ENCODE measurements at places on chromosomes 13 and 19.

DNA sequence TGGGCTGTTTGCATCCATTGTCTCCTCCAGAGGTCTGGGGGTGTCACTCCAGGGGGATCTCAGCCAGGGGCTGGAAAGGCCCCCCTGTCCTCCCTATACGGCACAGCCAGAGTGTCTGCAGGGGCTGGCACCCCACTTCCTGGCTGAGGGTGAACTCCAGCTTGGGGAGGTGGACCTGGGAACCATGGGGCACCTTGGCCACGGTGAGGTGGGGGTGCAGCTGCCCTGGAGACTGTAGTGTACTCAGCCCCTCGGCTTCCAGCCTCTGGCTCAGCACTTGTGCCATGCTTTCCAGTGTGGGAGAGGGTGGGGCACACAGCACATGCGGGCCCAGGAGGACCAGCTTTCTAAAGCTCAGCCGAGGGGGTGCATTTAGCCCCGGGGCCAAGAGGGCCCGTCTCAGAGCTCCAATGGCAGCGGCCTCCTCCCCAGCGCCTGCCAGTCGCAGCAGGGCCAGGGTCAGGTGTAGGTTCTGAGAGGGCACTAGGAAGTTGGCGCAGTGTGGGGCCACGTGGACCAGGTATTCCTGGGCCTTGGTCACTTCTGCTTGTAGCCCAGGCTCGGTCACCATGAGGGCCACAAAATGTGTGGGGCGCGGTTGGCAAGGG lies 1.4 kb downstream of the LENG9 start:
- no peak for DNase-seq

DNA sequence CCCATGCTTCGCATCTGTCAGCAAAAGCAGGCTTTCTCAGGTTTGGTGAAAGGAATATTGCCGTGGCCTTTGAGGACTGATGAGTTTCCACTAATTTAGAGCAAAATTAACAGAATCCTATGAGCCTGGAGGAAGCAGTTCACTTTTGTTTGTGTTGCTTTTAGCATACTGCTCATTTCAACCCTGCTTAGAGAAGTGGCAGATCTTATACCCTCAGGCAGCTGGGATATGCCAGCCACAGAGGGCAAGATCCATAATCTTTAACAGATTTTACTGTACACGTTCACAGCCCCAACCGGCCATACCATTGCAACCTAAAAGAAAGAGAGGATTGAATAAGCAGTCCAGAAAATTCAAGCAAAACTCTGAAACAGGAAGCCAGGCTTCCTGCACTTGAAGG lies 60.5 kb downstream of the COL4A2 start:
- no peak for DNase-seq

GRCh38 chr13:51637852-51638215 lies 53.6 kb downstream of the WDFY2 start:
- DNase-seq, result no peak

- peak; percentile 50 for DNase-seq
Measured at GRCh38 chr13:50366488-50367174, 351.4 kb downstream of the KCNRG start.

GRCh38 chr13:32515246-32515645 lies 23.3 kb downstream of the N4BP2L2 start:
- no peak for DNase-seq

DNA sequence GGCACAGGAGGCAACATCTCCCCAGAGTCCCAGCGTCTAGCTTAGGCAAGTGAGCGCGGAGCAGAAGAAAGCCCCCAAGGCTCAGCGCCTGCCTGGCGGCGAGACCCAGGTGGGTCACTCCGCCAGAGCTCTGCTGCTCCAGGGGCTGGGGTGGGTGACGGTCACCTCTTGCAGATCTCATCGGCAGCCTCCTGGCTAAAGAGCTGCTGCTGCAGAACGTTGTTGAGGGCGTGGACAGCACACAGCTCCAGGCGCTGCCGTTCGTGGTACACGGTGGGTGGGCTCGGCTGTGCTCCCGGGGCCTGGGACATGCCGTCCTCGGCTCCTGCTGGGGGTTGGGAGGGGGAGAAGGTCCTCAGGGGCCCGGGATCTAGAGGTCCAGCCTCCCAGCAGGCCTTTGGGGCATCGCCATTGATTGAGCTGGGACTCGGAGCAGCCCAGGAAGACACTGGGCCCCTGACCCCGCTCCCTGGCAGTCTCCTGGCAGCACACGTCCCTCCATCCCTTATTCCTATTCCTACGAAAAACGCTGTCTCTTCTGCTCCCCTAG lies 795 bp downstream of the JOSD2 start:
- no peak for DNase-seq

DNA sequence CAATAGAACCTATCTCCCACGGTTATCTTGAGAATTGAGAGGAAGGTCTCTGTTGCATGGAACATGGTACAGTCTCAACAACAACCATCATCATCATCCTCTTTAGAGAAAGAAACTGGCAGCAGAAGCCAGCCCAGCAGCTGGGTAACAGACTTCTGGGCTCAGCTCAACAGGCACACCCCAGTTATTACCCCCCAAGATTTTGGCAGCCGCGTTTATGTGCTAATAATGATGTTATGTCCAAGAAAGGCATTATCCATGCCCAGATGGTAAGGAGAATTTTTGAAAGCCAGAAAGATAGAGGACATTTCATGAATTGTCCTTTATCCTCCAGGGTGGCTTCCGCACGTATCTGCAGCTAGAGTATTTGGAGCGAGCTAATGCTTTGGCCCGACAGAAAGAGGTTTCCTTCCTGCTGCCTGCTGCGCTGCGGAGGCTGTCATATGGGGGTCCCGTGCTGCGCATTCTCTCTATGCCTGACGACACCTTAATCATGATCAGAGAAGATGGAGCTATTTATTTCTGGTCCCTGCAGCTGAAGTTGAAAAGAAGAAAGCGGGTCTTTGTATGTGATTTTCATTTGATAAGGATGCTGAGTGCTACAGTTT lies 89.9 kb downstream of the TEX26 start:
- no peak for DNase-seq

DNA sequence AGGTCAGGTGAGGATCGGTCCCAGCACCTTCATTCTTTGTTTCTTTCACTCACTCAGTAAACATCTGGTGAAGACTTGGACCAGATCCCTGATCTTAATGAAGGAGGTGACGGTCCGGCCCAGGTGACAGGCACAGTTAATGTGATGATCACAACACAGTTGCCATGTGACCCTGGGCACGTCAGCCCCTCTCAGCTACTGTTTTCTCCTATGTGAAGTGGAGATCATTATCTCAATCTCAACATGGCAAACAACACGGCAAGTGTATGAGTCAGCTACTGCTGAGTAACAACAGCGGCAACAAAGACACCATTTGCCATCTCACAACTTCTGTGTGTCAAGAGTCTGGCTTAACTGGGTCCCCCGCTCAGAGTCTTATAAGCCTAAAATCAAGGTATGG lies 74.6 kb downstream of the GNG7 start:
- DNase-seq, result no peak

GRCh38 chr13:67827992-67828391 lies 597.9 kb upstream of the PCDH9 start:
- DNase-seq, result no peak

DNA sequence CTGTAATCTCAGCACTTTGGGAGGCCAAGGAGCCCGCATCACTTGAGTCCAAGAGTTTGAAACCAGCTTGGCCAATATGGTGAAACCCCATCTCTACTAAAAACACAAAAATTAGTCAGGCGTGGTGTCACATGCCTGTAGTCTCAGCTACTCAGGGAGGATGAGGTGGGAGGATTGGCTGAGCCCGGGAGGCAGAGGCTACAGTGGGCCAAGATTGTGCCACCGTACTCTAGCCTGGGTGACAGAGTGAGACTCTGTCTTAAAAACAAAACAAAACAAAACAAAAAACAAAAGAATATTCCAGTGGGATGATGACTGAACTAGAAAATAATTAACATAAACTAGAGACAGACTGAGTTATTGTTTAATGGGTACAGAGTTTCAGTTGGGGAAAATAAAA lies 81.7 kb upstream of the ABCC4 start:
- no peak for DNase-seq

DNA sequence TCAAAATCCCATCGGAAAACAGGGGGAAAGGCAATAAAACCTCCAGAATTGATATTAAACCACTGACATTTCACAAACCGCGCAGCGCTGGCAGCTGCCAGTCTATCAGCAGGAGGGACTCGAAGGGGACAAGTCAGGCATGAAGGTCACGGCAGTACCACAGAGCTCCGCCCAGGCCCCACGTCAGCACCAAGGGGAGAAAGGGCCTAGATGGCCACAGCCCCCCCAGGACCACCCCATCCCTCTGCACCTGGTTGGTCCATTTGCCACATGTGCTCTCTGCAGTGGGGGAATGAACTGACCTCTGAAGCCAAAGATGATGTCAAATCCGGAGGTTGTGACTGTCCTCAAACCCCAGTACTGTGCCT lies 9.5 kb upstream of the VSTM2B start:
- no peak for DNase-seq

- DNase-seq, result peak; percentile 94
Measured at GRCh38 chr19:51366389-51367254, 434 bp upstream of the ETFB start.

- DNase-seq, result no peak
Measured at GRCh38 chr19:32173836-32174235, 171.6 kb upstream of the ZNF507 start.

DNA sequence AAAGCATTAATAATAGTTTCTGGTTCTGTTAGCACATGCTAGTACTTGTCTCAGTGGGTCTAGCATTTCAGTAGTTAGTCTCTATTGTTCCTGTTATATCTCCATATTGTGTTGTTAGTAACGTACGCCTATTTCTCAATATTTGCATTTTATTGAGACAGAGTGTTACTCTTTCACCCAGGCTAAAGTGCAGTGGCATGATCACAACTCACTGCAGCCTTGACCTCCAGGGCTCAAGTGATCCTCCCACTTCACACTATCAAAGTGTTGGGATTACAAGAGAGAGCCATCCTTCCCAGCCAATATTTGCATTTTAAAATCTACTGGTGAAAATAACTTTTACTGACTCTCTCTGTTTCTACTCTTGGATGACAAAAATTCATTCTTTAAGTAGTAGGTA lies 154.6 kb upstream of the PRR20A start:
- DNase-seq, result no peak

DNA sequence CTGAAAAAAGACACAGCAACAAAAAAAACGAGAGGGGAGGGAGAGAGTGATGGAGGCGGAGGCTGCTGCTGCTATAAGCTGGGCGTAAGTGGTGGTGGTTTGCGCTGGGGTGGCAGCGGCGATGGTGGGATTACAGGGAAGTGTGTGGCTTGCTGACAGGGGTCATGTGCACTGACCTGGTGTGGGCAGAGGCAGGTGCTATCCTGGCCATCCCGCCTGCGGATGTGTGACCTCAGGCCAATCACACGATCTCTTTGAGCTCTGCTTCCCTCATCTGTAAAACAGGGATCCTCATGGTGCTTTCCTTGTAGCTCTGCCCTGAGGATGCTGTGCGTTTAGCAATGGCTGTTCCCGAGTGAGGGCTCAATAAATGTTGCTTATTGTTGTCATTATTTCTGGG lies 3.3 kb upstream of the ZNF580 start:
- no peak for DNase-seq

DNA sequence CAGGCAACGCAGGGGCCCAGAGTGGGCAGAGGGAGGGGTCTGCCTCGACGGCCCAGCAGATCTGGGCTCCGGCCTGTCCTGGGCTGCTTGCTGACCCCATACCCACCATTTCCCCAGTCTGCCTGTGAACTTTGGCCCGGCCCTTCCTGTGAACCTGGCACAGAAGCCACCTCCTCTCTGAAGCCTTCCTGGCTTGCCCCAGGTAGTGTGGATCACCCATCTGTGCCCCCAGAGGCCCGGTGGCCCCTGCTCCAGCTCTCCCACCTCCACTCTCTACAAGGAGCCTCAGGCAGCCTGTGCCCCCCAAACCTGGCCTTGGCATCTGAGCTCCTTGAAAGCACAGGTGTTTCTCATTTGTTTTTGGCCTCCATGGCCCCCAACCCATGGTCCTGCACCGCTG lies 15.7 kb downstream of the PLEKHF1 start:
- DNase-seq, result no peak

DNA sequence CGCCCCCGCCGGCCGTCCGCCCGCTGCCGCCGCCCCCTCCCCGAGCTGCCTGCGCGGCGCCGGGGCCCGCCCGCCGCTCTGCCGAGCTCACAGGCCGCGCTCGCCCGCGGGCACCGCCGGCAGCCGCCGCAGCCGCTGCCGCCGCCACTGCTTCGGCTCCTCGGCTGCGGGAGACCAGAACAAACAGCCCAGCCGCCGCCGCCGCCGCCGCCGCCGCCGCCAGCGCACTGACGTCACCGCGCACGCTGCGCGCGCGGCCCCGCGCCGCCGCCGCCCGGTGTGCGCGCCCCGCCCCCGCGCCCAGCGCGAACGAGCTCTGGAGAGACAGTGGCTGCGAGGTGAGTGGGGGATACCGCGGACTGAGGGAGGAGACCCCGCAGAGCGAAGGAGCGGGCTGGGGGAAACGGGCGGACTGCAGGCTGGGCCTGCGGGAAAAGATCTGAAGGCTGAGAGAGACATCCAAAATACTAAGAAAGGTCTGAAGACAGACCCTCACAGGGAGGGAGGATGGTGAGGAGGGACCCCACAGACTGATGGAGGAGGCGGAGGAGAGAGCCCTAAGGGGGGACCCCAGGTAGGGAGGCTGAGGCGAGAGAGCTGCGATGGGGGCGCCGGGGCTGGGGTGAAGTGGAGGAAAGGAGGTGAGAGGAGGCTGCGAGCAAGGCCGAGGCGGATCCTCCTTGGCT lies at the start of gene BRD4:
TSS of gene BRD4 (minus strand) at position 229 of the 686 bp plus-strand sequence. CDS start 59,440 bp downstream, outside the sequence.
- peak; percentile 72 for DNase-seq

DNA sequence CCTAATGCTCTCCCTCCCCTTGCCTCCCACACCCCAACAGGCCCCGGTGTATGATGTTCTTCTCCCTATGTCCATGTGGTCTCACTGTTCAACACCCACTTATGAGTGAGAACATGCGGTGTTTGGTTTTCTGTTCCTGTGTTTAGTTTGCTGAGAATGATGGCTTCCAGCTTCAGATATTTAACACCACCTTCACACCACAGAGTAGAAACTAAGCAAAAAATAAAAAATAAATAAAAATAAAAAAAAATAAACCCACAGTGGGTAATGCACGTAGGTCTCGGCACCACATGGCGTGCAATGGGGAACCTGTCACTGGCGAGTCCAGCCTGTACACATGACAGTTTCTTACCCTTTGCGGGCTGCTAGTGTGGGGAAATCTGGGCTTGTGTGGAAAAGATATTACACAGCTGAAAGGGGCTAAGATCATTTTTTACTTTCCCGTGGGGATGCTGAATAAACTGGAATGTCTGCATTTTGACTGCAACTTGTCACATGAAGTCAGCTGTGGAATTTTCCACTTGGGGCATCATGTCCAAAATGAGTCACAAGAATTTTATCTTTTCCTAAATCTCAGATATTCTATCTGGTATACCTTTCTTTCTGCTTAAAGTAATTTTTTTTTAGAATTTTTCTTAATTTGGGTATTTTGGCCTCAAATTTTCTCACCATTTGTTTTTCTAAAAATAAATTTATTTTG lies 170.5 kb downstream of the IRS2 start:
- no peak for DNase-seq

GRCh38 chr13:26503826-26504594 lies 53.5 kb upstream of the WASF3 start:
- no peak for DNase-seq

DNA sequence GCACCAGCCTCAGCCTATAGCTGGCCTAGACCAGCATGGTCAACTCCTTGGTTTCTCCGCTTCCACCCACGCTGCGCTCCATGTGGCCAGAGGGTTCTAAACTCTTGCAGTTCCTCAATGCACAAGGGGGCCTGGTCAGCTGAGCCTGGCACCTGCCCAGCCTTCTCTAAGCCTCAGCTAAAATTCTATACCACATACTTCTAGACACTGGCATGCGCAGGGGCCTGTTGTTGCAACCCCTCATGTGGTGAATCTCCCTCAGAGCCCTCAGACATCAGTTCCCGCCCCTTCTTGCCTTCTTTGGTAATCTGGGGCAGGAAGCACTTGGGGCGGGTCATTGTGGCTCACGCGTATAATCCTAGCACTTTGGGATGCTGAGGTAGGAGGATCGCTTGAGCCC lies 19.7 kb upstream of the LDLR start:
- DNase-seq, result no peak

GRCh38 chr13:20721454-20722357 lies 18.2 kb downstream of the IL17D start:
- DNase-seq, result no peak

All from stimulated activated CD4-positive, alpha-beta T cell treated with anti-CD3 and anti-CD28 coated beads, Interleukin-12 subunit alpha, Interleukin-12 subunit beta, amount 100 ng/mL, for 48 hours (primary cell).